CD4-positive, CD25-positive, alpha-beta regulatory T cell (primary cell): ENCODE measurements at places on chromosomes 16 and 17.

DNA sequence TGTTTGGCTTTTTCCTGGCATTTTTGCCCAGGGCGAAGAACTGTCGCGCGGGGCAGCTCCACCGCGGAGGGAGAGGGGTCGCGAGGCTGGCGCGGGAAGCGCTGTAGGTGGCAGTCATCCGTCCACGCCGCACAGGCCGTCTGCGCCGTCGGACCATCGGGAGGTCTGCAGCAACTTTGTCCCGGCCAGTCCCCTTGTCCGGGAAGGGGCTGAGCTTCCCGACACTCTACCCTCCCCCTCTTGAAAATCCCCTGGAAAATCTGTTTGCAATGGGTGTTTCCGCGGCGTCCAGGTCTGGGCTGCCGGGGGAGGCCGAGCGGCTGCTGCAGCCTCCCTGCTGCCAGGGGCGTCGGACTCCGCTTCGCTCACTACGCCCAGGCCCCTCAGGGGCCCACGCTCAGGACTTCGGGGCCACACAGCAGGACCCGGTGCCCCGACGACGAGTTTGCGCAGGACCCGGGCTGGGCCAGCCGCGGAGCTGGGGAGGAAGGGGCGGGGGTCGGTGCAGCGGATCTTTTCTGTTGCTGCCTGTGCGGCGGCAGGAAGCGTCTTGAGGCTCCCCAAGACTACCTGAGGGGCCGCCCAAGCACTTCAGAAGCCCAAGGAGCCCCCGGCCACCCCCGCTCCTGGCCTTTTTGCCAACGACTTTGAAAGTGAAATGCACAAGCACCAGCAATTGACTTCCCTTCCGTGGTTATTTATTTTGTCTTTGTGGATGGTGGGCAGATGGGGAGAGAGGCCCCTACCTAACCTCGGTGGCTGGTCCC lies 2.3 kb upstream of the CBX4 start:
- H3K27ac ChIP-seq: no peak overlapping the region
- H3K27me3 ChIP-seq: peaks cover 2% of the 10 kb centered on the region

GRCh38 chr17:7491583-7491982 lies 7.4 kb downstream of the POLR2A start:
- H3K27me3 ChIP-seq: no peaks in the 10 kb centered on the region
- no peak for DNase-seq
- peaks cover 47% of the 10 kb centered on the region for H3K4me1 ChIP-seq
- H3K4me3 ChIP-seq: no peak overlapping the region

DNA sequence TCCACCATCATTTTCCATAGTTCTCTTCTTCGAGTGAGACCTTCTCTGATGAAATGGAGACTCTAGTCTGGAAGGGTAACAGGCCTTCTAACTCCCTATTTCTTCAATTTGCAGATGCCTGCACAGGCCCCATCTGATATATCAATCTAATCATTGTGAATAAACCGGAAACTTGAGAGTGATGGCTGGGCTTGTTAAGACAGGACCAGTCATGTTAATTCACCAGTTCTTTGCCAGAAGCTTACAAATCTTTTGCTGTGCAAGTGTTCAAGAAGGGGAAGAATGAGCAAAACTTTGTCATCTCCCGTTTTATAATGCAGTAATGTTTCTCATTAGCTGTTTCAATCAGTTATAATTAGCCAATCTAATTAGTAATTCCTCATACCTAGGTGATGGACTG lies 1561.3 kb upstream of the GOT2 start:
- H3K4me3 ChIP-seq: no peak overlapping the region
- no peaks in the 10 kb centered on the region for H3K36me3 ChIP-seq
- no peak overlapping the region for H3K27ac ChIP-seq
- no peak for DNase-seq
- H3K4me1 ChIP-seq: no peaks in the 10 kb centered on the region
- H3K27me3 ChIP-seq: no peaks in the 10 kb centered on the region

- H3K4me3 ChIP-seq: peak overlapping the region; percentile 99
- peaks cover 8% of the 10 kb centered on the region for H3K36me3 ChIP-seq
- DNase-seq: no peak
- H3K27ac ChIP-seq: peak overlapping the region; percentile 76
- H3K4me1 ChIP-seq: peaks cover 27% of the 10 kb centered on the region
These were observed 461 bp downstream of the LRRC46 start for GRCh38 chr17:47831934-47832327.

DNA sequence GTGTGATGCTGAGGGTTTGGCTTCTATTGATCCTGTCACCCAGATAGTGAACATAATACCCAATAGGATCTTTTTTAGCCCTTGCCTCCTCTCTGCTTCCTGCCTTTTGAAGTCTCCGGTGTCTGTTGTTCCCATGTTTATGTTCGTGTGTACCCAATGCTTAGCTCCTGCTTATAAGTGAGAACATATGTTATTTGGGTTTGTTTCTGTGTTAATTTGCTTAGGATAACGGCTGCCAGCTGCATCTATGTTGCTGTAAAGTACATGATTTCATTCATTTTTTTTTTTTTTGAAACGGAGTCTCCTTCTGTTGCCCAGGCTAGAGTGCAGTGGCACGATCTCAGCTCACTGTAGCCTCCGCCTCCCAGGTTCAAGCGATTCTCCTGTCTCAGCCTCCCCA lies 23.0 kb downstream of the DUS2 start:
- no peaks in the 10 kb centered on the region for H3K4me1 ChIP-seq
- no peak overlapping the region for H3K27ac ChIP-seq
- no peaks in the 10 kb centered on the region for H3K27me3 ChIP-seq
- no peak for DNase-seq
- H3K36me3 ChIP-seq: peaks cover 11% of the 10 kb centered on the region

GRCh38 chr17:19344311-19345066 lies 18.0 kb downstream of the B9D1 start:
- no peak for DNase-seq
- no peaks in the 10 kb centered on the region for H3K27me3 ChIP-seq
- no peaks in the 10 kb centered on the region for H3K36me3 ChIP-seq
- no peak overlapping the region for H3K27ac ChIP-seq
- H3K4me1 ChIP-seq: no peaks in the 10 kb centered on the region
